Astrocyte of the cerebellum (primary cell): ENCODE measurements at places on chromosomes 7 and 10.
A peak's percentile ranks its signal among the peaks of the same experiment; 100 is the strongest.

GRCh38 chr7:129952653-129953560 is at the start of gene UBE2H:
Gene UBE2H, minus strand, starts transcription at chr7:129952960. Its CDS starts 405 bp downstream, at chr7:129952555.
- DNase-seq = peak; percentile 71

DNA sequence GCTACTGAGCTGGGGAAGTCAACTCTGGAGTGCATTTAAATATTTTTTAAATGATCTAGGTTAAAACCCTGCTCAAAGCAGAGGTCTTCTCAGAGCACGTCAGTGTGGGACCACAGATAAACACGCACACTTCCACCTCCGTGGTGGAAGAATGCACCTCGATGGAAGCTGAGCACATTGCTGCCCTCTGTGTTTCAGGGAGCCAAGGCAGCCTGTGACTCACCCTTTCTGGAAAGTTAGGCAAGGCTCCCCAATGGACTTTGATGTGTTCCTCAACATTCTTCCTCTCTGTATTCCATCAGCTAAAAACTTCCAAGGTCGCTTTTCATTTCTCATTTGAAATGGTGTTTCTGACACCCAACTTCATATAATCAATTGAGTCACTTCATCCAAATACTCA is 170.8 kb upstream of the KMT2E start:
- no peak for DNase-seq

DNA sequence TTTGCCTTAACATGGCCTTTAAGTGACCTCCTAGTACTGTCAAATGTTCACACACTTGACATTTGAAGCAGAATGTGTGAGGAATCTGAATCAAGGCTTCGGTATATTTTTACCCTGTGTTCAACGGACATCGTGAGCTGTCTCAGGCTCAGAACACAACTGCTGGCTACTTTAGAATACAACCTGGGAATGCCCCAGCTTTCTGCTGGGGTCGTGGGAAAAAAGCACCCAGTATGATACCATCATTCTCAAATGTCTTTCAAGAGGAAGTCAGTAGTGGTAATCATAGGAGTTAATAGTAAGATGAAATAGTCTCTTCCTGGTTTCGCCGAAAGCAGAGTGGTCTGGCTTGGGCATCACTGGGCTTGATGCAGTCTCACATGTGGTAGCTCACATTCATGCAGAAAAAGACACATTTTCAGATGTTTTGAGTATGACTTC is 67.2 kb downstream of the CREB5 start:
- no peak for DNase-seq

DNA sequence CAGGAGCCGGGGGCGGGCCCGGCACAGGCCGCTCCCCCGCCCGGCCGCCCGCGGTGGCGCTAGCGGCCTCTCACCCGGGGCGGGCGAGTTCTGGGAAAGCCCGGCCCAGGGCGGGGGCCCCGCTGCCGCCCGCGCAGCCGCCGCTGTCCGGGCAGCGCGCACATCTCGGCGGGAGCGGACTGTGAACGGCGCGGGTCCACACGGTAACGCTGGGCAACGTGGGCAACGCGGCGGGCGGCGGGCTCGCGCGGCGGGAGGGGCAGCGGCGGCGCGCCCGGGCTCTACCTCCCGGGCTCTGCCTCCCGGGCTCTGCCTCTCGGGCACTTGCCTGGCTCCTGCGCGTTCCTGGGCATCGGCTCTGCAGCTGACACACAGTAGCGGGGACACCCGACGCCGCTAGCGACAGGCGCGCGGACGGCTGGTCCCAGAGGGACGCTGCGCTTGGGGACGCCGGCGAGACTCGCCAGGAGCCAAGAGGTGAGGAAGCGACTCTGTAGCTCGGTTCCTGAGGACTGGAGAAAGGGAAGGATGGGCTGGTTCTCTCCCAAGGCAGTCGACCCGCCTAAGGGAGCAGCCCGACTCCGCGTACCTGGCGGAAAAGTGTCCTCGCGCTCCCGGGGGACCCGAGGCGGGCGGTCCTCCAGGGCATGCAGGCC is at the start of gene PLCE1:
Gene PLCE1, plus strand, starts transcription at position 150 of the 656 bp plus-strand sequence. CDS start 37,116 bp downstream, outside the sequence.
- no peak for DNase-seq

- DNase-seq = no peak
Observed at GRCh38 chr7:34131371-34131770, 226.0 kb downstream of the BMPER start.

- DNase-seq = no peak
Observed at GRCh38 chr7:6279937-6280336, 7.5 kb upstream of the CYTH3 start.

- no peak for DNase-seq
Observed at GRCh38 chr10:130934293-130935127, 377.0 kb downstream of the TCERG1L start.

- DNase-seq = no peak
Observed at GRCh38 chr7:121337398-121337797, 8.6 kb downstream of the WNT16 start.

- no peak for DNase-seq
Observed at GRCh38 chr7:151346470-151346769, 4.8 kb downstream of the NUB1 start.
